Activated gamma-delta T cell treated with Interleukin-2 at 50 U/mL for 16 hours (primary cell): ENCODE measurements at places on chromosomes 7 and 10.

- no peak for DNase-seq
Observed at GRCh38 chr10:124066126-124066700, 27.2 kb downstream of the CHST15 start.

DNA sequence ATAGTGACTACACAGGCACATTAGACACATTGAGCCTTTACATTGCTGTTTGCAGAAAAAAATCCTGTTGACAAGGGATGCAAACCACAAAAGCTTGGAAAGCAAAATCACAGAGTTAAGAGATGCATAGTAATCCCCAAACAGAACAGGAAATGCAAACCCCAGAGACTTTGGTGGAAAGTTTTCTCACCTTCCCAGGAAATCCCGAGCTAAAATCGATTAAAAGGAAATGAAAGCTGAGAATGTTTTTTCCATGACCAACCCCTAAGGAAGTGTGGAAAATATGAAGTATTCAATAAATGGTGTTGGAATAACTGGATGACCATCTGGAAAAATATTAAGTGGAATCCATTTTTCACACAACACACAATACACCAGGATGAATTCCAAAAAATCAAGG lies 598.7 kb downstream of the GRID1 start:
- DNase-seq = no peak

GRCh38 chr10:104333728-104334373 lies 4.4 kb downstream of the ITPRIP start:
- DNase-seq = no peak

GRCh38 chr7:17781491-17782215 lies 158.6 kb downstream of the SNX13 start:
- no peak for DNase-seq

GRCh38 chr10:48946891-48947500 lies 7.4 kb upstream of the LRRC18 start:
- no peak for DNase-seq

GRCh38 chr10:100826983-100827818 lies 81.8 kb downstream of the PAX2 start:
- DNase-seq = no peak

DNA sequence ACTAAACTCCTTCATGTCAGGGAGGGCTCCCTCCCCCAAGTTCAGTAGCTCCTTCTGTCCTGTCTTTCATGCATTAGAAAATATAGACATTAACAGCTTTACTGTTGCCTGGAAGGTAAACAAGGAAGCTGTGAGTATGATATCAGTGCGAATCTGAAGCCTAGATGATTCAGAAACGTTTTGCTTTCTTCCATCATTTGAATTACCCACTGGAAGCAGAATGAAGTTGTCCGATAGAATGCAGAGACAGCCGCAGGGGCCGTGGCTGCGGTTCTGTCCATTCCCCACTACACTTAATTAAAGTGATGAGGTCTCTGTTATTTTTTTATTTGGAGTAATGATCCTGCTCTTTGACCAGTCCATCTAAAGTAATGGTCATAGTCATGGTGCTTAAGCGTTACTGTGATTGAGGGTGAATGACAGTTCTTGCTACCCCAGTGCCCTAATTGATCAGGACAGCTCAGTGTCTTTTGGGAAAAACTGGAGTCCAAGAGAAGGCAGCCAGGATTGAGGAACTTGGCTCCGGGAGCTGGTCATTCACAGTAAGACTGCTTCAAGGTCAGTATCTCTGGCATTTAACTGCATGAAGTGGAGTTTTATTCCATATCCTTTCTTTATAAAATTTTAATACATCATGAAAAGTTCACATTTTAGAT lies 69.9 kb downstream of the PTPRE start:
- DNase-seq = no peak

- DNase-seq = no peak
Observed at GRCh38 chr10:114683593-114683992, 25.5 kb upstream of the ABLIM1 start.

GRCh38 chr10:16675334-16675733 lies 141.9 kb downstream of the RSU1 start:
- DNase-seq = no peak

DNA sequence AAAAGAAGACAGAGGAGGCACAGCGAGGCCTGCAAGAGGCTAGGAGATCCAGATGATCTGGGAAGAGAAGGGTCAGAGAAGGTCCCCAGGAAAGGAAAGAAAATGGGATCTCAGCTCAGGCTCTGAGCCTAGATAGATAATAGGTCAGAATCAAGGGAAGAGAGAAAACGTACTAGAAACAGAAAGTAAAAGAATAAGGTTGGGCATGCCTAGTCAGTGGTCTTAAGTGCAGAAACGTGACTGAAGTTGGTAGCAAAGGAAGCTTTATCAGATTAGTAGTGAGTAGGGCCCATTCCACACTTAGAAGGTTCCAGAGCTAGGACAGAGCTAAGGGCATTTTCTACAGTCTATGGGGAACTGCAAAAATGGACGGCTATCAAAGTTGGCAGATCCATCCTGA lies 84.8 kb upstream of the ASAH2 start:
- DNase-seq = no peak

- DNase-seq = peak; percentile 2
Observed at GRCh38 chr10:46560381-46560780, 3.9 kb upstream of the GPRIN2 start.

DNA sequence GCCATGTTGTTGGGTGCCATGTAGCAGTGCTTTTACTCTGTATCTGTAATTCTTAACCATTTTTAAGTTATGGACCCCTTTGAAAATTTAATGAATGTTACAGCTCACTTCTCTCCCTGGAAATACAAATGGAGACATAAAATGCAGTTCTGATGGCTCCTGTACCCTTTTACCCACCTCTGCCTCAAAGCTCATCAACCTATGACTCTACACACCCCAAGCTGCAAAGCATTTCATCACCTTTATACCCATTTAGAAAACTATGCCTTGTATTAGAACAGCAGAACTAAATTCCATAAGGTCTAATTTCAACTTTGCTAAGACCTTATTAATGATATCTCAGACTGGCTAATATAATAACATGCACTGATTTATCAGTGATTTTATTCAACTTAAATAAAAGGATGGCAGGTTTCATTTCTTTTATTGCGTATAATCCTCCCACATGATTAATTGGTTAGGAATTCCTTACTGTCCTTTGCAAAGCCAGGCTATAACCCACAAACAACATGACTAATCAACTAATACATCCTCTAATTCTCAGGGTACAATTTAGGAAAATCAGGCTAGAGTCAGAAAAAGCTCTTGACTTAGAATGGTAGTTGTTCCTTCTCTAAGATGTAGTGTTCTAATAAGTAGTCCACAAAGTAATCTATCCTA lies 68.1 kb downstream of the CPEB3 start:
- DNase-seq = no peak

DNA sequence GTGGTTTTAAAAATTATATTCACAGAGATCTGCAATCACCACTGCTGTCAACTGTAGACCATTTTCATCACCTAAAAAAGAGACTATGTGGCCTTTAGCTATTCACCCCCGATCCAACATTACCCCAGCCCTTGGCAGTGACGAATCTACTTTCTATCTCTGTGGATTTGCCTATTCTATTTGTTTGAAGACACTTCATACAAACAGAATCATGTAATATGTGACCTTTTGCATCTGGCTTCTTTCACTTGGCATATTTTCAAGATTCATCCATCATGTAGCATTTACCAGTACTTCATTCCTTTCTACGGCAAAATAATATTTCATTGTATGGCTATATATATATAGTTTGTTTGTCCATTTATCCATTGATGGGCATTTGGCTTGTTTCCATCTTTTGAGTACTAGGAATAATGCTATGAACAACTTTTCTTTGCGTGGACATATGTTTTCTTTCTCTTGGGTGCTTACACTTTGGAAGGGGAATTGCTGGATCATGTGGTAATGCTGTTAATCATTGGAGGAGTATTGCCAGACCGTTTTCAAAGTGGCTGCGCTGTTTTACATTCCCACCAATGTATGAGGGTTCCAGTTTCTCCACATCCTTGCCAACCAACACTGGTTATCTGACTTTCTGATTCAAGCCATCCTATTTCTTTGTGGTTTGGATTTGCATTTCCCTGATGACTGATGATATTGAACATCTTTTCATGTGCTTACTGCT lies 22.3 kb downstream of the ADAMTS14 start:
- no peak for DNase-seq

GRCh38 chr10:4343873-4344272 lies 482.1 kb upstream of the AKR1E2 start:
- no peak for DNase-seq

DNA sequence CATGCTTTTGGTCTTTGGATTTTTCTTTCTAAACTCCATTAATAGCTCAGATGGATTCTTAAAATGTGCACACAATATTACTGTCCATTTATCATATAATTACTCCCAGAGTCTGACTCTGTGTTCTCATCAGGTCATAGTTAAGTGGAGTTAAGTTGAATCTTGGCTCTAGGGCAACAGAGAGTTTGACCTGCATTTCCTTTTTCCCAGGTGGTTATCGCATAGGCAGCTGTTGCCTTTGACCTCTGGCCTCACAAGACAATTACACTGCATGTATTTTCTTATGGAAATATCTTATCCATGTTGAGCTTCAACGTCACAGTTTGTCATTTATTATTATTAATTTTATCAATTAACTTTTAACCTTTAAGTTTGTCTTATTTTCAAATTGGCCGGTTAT lies 237.5 kb upstream of the HGF start:
- no peak for DNase-seq

DNA sequence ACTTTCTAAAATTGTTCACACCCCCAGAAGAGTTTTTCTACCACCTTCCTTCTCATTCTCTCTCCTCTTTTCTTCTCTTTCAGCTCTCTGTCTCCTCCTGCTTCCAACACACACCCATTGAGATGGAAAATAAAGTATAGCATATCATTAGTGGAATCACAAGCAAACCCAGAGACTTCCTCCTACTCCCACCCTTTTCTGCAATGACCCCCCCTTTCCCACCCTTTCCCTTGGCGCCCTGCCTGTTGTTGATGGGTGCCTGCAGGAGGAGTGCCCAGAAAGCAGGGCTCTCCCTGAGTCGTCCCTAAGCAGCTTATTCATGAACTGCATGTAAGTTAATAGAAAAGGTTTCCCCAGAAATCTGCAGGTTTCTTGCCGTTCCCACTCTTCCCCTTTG lies 300.0 kb downstream of the PLXNA4 start:
- no peak for DNase-seq

DNA sequence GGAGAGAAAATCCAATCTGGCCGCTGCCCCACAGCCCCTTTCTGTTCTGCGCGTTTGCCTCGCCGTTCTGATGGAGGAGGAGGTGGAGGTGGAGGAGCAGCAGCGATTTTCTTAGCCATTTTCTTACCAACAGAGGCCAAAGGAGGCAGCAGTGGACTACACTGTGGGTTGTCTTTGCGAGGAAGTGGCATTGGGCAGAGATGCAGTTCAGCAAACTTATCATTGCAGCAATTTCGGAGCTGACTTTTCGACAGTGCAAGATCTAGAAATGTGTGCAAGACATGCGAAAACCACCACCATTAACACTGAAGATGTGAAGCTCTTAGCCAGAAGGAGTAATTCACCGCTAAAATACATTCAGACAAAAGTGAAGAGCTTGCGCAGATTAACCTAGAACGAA lies 1.9 kb upstream of the ARL4A start:
- DNase-seq = peak; percentile 12

DNA sequence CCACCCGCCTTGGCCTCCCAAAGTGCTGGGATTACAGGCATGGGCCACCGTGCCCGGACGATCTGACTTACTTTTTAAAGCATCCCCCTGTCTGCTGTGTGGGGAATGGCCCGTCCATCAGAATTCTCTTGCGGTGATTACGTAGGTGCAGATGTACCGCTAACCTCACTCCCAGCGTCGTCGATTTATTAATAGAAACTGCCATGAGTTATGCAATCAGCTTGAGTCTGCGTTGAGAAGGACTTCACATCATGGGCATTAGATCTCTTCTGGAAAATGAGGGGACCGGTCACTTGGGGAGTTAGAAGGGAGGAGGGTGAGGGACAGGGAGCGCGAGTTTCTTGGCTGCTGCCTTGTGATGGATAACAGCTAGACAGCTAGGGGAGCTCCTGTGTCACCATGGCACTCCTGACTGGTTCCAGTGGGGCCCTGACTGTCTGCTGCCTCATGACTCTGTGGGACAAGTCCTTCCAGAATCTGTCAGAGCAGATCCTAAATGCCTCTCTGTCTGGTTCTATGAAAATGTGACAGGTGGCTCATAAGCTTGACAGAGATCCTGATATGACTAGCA lies 35.2 kb downstream of the POR start:
- no peak for DNase-seq

DNA sequence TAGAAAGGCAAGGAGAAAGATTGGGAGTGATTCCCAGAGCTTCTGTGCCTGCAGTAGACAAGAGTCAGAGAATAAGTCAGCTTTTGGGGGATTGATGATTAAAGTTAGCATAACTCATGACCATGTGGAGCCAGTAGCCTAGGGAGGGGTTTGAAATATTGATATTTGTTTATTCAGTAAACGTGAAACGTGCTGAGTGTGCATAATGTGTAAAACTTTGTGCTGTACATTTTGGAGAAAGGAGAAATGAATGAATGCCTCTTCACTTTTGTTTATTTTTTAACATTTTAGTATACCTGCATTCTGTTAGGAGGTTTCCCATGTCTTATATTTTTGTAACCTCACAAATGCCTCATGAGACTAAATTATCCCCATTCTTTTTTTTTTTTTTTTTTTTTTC lies 272.3 kb downstream of the SORCS3 start:
- no peak for DNase-seq

GRCh38 chr10:63665670-63666134 lies 144.5 kb downstream of the REEP3 start:
- DNase-seq = no peak

DNA sequence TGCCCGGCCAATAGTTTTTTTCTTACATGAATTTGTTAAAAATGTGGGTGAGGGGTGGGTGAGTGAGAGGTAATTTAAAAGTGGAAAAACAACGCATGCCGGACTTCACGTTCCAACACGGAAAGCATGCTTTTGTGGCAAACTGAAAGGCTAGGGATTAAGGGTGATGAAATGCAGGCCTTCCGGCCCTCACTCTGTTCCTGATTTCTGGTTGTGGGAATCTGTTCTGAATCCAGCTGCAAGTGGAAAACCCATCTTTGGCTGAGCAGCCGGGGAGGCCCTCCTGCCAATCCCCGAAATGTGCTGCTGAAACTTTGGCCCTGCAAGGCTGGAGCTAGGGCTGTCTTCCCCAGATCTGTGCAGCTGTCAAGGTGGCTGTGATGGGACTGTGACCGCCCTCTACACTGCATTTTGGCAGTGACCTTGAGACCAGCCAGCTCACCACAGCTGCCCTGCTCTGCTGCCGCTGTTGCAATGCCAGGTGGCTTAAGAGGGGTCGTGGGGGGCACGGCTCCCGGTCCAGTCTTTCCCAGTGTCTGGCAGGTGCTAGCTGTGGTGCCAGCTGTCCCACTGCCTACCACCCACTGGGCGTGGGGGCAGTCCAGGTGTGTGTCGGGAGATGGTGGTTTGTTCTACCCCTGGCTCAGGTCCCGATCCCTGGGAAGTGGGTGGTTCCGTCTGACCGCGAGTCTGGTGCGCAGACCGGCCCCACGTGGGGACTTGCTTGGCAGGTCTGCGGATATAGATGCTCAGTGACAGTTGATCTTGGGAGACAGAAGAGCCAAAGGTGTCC lies 39.0 kb downstream of the TET1 start:
- DNase-seq = no peak

- no peak for DNase-seq
Observed at GRCh38 chr7:48424731-48425130, 253.5 kb downstream of the ABCA13 start.

GRCh38 chr10:1057106-1057657 lies 997 bp downstream of the WDR37 start:
- DNase-seq = no peak
